ENCODE measurements at places on chromosomes 6 and 20.
A peak's percentile ranks its signal among the peaks of the same experiment; 100 is the strongest.

- DNase-seq = no peak
These were observed 763 bp downstream of the TMEM14A start for GRCh38 chr6:52671676-52672075.

DNA sequence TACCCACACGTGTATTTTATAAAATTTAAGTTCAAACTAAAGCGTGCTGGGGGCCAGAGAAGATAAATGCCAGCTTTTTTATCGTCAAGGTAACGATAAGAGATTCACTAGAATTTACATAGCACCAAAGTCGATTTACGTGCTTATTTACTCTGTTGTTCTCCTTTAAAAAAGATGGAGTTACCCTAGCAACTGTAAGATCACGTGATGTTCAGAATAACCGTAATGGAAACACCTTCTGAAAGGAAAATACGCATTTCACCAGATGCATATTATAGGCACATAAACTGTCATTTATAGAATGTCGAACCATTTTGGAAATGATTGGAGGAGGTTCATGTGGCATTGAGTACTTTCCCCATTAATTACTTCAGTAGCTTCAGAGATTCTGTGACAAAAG, 207.6 kb downstream of the TSHZ2 start:
- DNase-seq = no peak

DNA sequence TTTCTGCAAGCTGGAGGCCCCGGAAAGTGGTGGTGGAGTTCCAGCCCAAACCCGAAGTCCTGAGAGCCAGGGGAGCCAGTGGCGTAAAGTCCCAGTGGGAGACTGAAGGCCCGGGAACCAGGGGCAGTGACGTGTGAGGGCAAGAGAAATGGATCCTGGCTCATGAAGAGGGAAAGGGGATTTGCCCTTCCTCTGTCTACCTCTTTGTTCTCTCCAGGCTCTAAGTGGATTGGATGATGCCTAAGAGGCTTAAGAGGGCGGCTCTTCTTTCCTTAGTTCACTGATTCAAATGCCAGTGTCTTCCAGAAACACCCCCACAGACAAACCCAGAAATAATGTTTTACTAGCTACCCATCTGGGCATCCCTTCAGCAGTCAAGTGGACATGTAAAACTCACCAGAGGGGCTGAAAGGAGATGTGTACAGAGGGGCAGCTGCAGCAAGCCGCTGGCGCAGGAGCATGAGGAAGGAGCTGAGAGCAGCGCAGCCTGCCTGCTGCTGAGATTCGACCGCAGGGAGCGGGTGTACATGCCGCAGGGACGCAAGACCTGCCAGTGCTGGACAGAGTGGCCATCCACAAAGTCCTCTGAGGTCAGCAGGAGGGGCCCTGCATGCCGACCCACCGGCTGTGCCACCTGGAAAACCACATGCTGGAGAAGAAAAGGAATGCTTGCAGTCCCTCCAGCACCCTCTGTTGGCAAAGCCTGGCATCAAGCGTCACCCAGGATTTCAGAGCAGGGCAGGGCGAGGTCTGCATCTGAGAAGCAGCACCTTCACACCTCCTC, 29.5 kb downstream of the CDYL start:
- DNase-seq = peak; percentile 50

GRCh38 chr6:118511930-118512715, 36.0 kb upstream of the PLN start:
- no peak for DNase-seq

DNA sequence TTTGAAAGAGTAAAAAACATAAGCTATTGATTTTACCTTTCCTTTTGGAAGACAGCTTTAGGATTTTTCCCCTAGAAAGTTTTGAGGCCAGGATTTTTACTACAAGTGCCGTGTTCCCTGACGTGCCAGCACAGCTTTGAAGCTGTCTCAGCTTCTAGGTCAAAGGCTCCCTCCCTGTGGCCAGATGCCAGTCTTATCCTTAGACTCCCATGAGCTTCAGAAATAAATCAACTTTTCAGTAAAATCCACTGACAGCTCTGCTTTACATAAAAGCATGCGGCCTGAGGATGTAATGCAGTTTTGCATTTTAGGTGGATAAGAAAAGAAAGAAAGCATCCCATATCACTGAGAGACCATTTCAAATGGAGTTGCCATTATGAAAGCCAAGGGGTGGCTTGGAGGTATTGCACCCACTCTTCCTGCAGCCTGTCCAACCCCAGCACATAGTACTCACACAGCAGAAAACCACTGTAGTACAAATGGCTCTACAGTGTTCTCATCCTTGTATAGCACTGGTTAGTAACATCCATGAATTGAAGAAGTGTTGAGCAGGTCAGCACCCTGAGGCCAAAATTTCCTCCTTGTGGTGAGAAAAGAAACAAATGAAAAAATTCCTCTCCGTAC, 15.2 kb upstream of the ATXN1 start:
- DNase-seq = no peak

DNA sequence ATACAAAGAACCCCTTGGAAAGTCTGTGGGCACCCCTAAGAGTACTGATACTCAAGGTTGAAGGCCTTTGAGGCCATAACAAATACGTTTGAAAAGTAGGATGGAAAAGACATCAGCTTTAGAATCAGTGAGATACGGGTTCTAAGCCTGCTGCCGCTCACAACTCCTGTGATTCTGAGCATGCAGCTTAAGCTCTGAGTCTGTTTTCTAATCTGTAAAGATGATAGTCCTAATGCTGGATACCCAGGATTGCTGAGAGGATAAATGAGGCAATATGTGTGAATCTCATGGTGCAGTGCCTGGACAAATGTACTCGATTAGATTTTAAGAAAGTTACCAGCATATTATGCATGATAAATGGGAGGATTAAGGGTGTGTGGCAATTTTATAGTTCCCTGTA, 321.0 kb upstream of the HSF2 start:
- no peak for DNase-seq

DNA sequence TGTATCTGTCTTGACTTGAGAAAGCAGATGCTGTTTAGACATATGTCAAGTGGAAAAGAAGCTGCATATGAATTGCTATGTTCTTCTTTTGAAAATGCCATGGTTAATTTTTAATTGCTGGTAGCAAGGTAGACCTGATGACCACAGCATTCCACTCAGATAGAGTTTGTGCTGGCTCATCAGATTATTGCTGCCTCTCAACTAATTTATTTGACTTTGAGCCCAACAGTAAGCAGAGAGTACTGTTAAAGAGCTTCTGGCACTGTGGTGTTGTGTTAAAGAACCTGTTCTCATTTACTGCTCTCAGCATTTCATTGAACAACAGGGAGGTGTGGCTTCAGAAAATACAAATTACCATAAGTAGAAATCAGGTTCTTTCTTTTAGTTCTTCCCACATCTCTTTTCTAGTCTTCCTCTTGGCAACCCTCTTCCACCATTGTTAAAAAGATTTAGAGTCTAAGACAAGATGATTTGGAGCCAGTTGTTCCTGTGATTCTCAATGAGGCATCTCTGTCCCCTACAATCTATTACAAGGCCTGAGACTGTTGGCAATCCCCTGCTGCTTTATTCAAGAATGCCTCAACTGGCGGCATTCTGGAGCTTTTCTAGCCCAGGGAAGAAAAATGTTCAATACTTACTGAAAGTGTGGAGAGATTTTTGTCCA, 967.6 kb upstream of the GJE1 start:
- no peak for DNase-seq
